ENCODE measurements at places on chromosomes 7 and 10.

DNA sequence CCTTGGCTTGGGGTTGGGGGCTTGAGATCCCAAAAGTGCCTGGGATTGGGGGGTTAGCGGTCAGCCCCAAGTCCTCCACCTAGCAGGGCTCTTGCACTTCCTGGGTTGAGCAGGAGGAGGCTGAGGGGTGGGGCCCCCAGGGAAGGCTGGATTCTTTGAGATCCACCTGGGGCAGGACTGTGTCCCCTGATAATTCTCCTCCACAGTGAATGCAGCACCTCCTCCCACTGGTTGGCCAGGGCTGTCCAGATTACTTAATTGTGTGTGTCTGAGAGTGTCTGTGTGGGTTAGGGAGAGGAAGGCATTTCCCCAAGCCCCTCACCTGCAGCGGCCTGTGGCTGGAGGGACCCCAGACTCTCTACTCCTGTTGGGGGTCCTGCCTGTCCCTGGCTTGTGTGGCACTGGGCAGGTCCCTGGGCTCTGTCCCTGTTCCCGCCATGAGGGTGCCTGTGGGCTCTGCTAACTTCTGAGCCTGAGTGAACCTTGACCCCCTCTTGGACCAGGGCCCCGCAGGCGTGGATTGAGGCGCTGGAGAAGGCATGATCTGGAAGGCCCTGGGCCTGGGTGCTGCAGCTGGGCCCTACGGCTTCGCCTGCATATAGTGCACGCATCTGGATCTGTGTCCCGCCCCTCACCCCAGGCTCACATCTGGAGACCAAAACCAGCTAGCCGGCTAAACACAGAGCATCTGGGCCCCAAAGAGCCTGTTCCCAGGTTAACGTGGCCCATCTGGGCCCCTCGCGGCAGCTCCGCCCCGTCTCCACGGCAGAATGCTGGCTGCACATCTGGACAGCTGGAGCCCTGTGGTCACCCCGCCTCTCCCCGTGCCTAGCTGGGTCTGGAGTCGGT, 10.4 kb downstream of the TMEM270 start:
- DNase-seq = no peak

DNA sequence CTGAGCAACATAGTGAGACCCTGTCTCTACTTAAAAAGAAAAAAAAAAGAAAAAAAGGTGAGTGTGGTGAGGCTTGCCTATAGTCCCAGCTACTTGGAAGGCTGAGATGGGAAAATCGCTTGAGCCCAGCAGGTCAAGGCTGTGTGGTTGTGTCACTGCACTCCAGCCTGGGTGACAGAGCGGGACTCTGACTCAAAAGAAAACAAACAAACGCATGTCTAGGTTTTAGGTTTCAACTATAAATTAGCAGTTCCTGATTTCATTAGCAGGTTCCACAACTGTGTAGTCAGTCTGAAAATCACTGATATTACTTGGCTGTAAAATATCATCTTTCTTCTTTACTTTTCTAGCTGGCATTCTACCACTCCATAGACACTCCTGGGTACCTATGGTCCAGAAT, 155.7 kb upstream of the HGF start:
- DNase-seq = no peak

- DNase-seq = no peak
Observed at GRCh38 chr7:140596519-140597427, 43.8 kb downstream of the DENND2A start.

GRCh38 chr7:17300012-17300411, 1.6 kb downstream of the AHR start:
- no peak for DNase-seq

DNA sequence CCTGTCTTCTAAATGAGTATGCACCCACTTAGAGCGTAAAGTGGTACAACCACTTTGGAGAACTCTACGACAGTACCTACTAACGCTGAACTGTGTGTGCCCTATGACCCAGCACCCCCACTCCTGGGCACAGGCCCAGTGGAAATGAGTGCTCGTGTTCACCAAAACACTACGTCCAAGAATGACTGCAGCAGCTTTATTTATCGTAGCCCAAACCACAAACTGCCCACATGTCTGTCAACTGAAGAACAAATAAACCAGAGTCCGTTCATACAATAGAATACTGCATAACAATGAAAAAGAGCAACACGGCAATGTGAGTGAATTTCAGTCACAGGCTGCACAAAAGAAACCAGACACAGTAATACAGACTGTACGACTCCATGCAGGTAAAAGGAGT, 35.4 kb downstream of the TLL2 start:
- no peak for DNase-seq

GRCh38 chr7:3210531-3210930, 90.5 kb upstream of the SDK1 start:
- DNase-seq = no peak

DNA sequence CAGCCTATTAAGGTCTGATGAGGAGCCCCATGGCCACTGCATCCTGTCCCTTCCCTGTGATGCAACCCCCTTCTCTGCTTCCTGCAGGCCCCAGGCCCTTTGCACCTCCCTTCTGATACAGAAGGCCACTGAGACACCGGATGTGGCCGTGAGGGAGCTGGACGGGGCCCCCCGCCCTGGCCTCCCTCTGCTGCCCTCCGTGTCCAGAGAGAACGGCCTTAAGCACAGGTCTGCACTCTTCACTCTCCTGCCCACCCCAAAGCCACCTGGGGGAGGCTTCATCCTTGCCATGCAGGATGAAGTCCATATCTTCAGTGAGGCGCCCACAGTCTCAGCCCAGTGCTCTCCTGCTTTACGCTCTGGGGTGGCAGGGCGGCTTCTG, 86.9 kb upstream of the GNA12 start:
- no peak for DNase-seq

DNA sequence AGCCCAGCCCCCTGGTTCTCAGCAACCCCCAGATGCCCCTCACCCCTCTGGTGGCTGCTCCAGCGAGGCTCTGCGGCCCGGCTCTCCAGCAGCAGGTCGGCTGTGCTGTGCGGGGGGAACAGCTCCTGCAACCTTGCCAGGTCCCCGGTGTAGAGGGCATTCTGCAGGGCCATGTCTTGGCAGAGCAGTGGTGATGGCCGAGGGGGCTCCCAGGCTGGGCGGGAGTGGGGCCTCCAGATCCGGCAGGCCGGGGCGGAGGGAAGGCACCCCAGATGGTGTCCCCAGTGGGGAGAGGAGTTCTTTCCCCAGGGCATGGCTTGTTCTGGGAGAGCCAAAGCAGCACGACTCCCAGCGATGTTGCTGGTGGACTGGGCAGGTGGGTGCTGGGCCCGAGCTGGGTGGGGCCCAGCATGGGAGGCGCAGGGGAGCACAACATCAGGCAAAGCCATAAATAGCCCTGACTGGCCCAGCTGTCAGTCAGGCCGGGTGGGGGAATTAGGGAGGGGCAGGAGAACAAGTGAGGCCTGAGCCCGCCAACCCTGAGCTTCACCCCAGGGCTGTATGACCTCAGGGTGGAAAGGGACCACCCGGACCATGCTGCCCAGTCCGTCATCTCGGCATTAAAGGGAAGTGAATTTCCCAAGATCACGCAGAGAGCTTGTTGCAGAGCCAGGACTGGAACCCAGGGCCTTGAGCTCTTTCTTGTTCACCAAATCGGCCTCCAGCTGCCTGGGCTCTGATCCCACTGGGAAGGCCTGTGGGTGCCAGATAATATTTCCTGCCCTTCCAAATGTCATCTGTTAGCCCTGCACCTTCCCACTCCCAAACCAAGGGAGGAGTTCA, 580 bp upstream of the ASB10 start:
- no peak for DNase-seq

Measured in stimulated activated CD4-positive, alpha-beta T cell treated with anti-CD3 and anti-CD28 coated beads, Interleukin-15, amount 100 ng/mL, for 24 hours (primary cell).